ENCODE measurements at places on chromosomes 3 and 15.

- DNase-seq, result no peak
Measured at GRCh38 chr15:63983061-63983711, 63.1 kb downstream of the DAPK2 start.

DNA sequence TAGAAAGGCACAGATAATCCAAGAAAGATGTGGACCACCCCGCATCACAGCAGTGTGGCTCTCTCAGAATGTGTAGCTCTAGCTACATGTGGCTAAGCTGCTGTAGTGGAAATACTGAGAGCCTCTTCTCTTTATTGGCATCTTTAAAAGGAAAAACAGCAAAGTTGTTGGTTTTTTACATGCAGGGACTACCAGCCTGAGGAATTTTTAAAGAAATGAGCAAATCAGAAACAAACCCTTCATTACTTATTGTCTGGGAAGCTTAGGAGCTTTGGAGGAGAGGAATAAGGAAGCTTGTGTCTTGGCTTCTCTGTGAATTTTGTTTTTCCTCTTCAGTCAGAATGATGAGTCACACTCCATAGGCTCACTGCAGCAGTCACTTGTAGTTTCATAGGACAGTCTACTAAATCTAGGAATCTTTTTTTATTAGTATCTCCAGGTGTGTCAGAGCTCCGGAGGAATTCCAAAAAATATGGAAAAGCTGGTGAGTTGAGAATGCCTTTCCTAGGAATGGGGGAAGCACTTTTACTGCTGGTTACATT lies 27.5 kb downstream of the POLG start:
- no peak for DNase-seq

DNA sequence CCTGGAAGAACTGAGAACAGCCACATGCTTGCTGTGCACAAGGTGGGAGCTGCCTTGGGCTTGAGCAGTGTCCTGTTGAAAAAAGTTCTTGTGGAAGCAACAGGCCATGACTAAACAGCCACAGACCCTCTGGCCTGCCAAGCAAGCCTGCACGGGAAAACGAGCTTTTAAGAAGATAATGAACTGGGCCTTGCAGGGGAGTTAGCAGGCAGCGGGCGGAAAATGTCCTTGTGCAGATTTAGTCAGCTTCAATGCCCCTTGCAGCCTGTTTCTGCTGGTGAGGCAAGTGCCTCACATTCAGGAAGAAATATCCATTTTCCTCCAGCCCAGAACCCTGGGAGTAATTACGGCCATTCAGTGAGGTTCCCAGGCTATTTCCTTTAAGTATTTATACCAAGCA lies 126.2 kb upstream of the KLHL25 start:
- no peak for DNase-seq

GRCh38 chr15:60647246-60647645 lies 168.3 kb upstream of the ICE2 start:
- DNase-seq, result no peak
